ENCODE measurements at places on chromosomes 16 and 17. TPM values are rescaled to one million over a fixed set of nuclear protein-coding genes. Genes with fewer than 3 reads are reported as not detected.

HOXB2 gene
- total RNA-seq, result 11.0 TPM

ACSM2A gene
- not detected for total RNA-seq

TPSD1 gene
- 9.4 TPM for total RNA-seq

ST6GALNAC2 gene
- 24.5 TPM for total RNA-seq

- no peak for DNase-seq
Observed at GRCh38 chr16:66751053-66751302, 431 bp downstream of the DYNC1LI2 start.

- peak; percentile 78 for DNase-seq
Observed at GRCh38 chr16:85395207-85395912, 217.8 kb upstream of the GSE1 start.

DNA sequence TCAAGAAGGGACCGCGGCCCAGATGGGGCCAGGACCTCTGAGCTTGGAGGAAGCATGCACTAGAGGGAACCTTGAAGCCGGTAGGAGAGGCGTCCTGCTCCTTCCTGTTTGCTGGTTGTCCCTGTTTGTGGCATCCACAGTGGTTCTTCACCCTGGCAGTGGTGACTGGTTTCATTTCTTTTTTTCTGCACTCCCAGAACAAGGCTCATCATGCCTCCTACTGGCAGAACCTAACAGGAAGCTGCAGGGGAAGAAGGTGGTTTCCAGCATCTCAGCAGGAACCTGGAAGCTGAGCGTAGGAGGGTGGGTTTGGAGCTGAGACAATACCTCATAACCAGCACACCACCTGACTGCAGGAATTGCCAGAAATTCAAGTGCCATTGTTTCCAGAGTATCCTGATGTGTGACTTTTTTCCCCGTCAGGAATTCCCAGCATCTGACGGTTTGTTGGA is 5.8 kb downstream of the TMEM231 start:
- DNase-seq, result no peak

GRCh38 chr17:78988152-78988551 is 8.4 kb upstream of the LGALS3BP start:
- DNase-seq, result no peak

DNA sequence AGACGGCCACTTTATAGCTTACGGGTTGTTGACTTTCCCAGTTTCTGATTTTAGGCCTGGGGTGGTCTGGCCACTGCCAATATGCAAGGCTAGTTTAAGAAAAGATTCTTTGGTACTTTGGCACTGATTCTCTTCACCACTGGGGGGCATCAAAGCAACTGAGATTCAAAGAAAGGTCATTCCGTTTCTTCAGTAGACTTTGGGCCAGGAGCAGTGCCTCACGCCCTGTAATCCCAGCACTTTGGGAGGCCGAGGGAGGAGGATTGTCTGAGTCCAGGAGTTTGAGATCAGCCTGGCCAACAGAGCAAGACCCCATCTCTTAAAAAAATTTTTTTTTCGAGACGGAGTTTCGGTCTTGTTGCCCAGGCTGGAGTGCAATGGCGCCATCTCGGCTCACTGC is 53.0 kb downstream of the RPA1 start:
- DNase-seq, result peak; percentile 32

- no peak for DNase-seq
Observed at GRCh38 chr17:73031472-73031871, 61.0 kb downstream of the SLC39A11 start.

GRCh38 chr16:56211435-56211981 is 20.2 kb downstream of the GNAO1 start:
- no peak for DNase-seq

- DNase-seq, result peak; percentile 76
Observed at GRCh38 chr17:74466111-74466827, at the start of gene CD300A. Gene CD300A (plus strand): TSS chr17:74466634. CDS start chr17:74466704, 70 bp downstream.
